ENCODE measurements at places on chromosomes 3 and 15.

DNA sequence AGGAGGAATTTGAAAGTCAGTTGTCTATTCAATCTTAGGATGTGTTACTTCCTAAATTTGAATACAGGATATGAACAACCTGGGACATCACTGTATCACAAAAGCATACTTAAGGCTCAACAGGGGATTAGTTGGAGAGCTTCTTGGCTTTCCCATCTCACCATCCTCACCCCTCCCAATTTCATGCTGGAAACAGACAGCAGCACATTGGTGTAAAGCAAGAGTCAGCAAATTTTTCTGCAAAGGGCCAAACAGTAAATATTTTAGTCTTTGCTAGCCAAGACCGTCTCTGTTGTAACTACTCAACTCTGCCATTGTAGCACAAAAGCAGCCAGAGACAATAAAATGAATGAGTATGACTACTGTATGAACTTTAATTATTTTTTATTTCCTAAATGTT lies 94.9 kb downstream of the ERC2 start:
- no peak for DNase-seq

DNA sequence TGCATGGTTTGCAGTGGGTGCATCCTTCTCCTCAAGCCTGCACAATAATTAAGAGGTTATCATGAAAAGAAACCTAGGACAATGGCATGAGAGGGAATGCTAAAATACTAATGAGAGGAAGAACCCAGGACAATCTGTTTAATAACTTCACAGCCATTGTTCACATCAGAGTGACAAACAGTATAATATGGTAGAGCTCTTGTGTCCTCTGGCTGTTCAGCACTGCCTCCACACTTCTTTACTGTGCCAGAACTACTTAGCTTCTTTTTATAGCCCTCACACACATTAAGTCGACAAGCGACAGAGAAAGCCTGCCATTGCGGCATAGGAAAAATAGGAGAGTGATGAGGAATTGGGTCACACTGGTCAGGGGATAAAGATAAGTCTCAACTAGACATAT lies 65.0 kb upstream of the MEIS2 start:
- DNase-seq = no peak

GRCh38 chr3:52055537-52056351 lies 627 bp downstream of the DUSP7 start:
- peak; percentile 41 for DNase-seq

DNA sequence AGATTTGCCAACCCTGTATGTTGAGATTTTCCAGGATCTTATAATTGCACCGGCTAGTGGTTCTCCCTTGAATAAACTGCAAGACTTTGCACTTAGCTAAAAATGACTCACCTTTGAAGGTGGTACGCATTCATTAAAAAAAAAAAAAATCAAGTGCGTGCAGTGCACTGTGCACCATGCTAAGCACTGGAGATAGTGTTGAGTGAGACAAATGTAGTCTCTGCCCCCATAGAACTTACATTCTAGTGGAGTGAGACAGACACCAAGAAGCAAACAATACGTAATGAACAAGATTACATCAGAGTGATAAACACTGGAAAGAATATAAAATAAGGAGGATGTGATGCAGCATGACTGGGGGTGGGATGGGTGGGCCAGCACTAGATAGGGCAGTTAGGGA lies 69.4 kb downstream of the ITPR1 start:
- peak; percentile 60 for DNase-seq

- DNase-seq = peak; percentile 9
Observed at GRCh38 chr3:68999605-69000004, 13.9 kb downstream of the EOGT start.

DNA sequence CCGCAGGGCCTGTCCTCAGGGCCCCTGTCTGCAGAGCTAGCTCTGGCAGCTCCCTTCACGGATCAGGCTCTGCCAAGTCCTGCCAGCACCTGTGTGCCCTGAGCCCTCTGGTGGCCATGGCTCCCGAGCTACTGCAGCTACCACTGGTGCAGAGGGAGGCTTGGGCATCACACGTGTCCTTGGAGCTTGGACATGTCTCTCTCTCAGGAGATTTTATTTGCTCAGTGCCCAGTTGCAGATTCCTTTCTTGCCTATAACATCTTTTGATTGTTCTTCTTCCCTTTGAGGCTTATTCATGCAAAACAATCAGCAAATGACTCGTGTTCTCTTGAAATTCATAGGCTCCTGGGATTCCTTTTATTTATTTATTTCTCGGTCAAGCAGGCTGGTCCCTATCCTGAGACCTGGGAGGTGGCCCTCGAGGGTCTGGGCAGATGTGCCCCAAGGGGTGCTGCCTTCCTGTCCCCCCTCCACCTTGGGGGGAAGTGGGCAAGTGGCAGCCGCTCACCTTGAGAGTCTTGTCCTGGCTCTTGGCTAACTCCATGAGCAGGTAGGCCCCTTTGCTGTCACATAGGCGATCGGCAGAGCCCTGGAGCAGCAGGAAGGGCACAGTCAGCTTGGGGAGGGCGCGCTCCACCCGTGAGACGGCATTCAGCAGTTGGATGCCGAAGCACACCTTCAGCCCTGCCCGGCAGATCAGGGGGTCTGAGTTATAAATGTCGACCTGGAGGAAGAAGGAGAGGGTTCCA lies 21.9 kb downstream of the ABTB1 start:
- no peak for DNase-seq

- no peak for DNase-seq
Observed at GRCh38 chr3:27649277-27649676, 72.8 kb downstream of the EOMES start.

- peak; percentile 38 for DNase-seq
Observed at GRCh38 chr15:44034933-44035624, 160.0 kb downstream of the FRMD5 start.

GRCh38 chr3:36959821-36960220 lies 15.0 kb upstream of the TRANK1 start:
- DNase-seq = no peak

DNA sequence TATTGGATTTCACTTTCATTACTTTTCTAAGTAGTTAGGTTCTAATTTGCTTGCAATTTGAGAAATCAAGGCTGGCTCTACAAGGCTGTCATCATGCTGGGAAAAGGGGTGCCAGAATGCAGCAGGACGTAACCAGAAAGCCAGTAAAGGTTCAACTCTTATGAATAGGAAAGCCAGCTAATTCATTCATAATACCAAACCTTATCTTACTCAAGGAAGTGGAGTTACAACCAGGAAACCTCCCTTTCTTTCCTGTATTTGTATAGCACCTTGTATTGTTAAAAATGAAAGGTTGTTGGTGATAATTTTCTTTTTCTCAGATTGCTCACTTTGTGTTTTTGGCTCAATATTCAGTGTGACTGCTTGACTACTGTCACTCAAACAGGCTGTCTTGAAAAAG lies 109.4 kb downstream of the FILIP1L start:
- no peak for DNase-seq

Measured in amniotic epithelial cell (primary cell).